ENCODE measurements at places on chromosomes 16 and 17. TPM values are rescaled to one million over a fixed set of nuclear protein-coding genes. Genes with fewer than 3 reads are reported as not detected.

Gene CDC42EP4
- total RNA-seq = 46.5 TPM

Gene MMP28
- total RNA-seq = 37.8 TPM

Gene GPR139
- not detected for total RNA-seq

Gene CD79B
- total RNA-seq = not detected

Gene RCVRN
- not detected for total RNA-seq
